H54 (cell line): ENCODE measurements at places on chromosomes 7 and 10.

GRCh38 chr7:23285657-23286646 is 13.2 kb upstream of the MALSU1 start:
- DNase-seq = no peak

DNA sequence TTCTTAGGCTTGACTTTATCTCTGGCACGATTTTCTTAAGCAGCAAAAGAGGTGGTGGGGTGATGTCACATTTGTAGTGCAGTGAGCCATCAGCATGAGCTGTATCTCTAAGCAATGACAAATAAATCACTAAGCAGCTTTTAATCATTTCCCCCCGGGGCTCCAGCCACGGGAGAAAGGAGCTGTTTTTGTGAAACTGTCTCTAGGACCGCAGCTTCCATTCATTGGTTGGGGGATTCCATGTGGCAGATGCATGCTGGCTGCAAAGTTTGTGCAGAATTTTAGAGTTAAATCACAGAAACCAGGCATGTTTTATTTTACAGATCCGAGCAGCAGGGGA is 464 bp downstream of the KIAA1217 start:
- no peak for DNase-seq

- DNase-seq = no peak
Observed at GRCh38 chr10:65628493-65629139, 1297.2 kb upstream of the LRRTM3 start.

DNA sequence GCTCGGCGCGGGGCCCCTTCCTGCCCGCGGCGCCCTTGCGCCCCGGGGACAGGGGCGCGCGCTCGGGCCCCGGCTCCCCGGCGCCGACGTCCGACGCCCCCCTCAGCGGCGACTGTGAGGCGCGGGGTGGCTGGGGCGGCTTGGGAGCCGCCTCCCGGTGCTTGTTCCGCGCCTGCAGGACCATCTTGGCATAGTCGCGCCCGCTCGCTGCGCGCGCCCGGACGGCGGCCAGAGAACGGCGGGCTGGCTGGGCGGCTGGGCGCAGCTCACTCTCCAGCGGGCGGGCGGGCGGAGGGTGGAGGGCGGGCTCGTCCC is at the start of gene DPY19L1:
Gene DPY19L1 (minus strand): TSS at position 275 of the 315 bp plus-strand sequence. CDS start 91 bp downstream, at position 184.
- no peak for DNase-seq

GRCh38 chr7:116672596-116673456 is 830 bp downstream of the MET start:
- DNase-seq = no peak

GRCh38 chr10:24496906-24497305 is 226.8 kb downstream of the ARHGAP21 start:
- DNase-seq = no peak
